Suprapubic skin (tissue), 4 donors: ENCODE measurements at places on chromosomes 2 and 18. TPM values are rescaled to one million over a fixed set of nuclear protein-coding genes. Genes with fewer than 3 reads are reported as not detected.

Gene RNU2-63P
- total RNA-seq = not detected

Gene RAB31
- total RNA-seq = 15.2 TPM

Gene TGFA
- total RNA-seq = 19.2 TPM

Gene CD8A
- not detected for total RNA-seq

Gene CIDEA
- 40.0 TPM for total RNA-seq

DNA sequence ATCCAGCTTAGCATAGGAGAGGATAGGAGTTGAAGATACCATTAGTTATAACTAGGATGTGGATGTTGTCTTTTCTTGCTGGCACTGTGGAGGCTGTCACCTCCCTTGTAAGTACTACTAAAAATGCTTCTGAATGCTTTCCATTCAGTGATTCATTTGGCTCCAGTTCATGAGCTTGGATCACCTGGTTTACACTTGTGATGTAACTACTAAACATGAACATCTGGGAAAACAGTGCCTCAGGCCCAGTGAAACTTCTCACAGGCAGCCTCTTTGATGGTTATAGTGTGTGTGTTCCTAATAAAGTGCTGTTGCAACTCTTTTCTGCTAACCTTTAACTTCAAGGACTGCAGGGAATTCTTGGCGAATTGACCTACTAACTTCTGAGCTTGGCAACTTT lies 13.0 kb upstream of the SLC9A2 start:
- no peak for DNase-seq

- DNase-seq = no peak
Measured at GRCh38 chr2:131030478-131030971, 62.7 kb downstream of the FAM168B start.

- DNase-seq = no peak
Measured at GRCh38 chr18:29892960-29893558, 1149.5 kb downstream of the DSC3 start.

DNA sequence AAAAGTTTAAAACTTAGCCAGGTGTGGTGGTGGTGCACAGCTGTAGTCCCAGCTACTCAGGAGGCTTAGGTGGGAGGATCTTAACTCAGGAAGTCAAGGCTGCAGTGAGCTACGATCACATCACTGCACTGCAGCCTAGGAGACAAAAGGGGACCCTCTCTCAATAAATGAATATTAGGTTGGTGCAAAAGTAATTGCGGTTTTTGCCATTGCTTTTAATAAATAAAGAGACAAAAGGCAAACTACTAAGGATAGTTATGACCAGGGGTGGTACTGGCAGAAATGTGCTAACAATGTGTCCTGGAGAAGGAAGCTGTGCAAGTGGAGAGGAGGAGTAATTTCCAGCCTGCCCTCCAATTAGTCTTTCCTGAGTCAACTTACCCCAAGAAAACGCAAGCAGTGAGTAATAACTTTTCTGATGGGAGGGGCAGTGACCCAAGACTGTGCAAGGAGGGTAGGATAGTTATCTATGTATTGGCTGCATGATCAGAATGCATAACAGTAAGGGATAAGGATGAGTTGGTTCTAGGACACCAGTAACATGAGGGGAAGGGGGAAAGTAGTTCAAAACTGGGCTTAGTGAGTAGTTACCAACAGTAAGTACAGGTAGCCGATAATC lies 1.5 kb downstream of the EXOC6B start:
- no peak for DNase-seq

DNA sequence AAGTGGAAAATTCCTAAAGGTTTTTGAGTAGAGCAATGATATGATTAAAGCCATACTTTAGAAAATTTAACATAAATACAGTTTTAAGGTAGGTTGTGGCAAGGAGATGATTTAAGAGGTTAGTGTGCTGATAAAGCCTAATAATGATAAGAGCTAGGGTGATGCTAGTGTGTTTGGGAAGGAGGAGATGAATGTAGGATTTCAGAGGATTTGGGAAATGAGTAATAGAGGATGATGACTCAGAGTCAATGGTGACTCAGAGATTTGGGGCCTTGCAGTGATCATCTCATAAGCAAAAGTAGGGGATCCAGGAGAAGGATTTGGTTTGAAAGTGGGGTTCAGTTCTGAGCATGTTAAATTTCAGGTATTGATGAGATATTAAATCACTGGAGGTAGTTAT lies 23.3 kb downstream of the STAMBP start:
- no peak for DNase-seq

- no peak for DNase-seq
Measured at GRCh38 chr2:72057308-72057707, 90.4 kb downstream of the CYP26B1 start.

DNA sequence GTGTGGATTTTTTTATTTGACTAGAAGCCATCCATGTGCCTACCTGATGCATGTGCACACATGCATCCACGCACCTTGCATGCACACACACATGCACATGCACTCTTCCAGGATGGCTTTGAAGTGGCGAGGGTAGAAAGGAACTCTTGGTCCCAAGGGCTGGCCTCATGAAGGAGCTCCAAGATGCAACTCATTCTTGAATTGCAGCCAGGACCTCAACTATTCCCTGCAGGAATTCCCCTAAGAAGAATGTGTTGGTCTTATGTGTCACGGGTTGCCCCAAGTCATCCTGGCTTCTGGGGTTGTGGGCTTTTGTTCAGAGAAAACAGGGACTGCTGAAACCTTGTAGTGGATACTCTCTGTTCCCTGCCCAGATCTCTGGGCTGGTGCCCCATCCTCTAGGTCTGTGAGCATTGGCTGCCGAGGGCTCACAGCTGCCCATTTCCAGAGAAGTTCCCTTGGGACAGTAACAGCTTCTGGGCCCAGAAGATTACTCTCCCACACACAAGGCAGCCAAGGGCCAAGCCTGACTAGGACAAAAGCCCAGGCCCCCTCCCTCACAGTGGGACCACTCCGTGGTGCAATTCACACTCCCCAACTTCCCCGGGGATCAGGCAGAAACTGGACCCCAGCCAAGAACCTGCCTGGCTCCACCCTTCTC lies 137.6 kb downstream of the COPS8 start:
- DNase-seq = no peak

GRCh38 chr2:219272356-219272755 lies 6.8 kb upstream of the DNAJB2 start:
- no peak for DNase-seq

GRCh38 chr18:62332964-62333695 lies 8.0 kb downstream of the TNFRSF11A start:
- no peak for DNase-seq

- DNase-seq = no peak
Measured at GRCh38 chr18:57864615-57865121, 61.6 kb upstream of the ATP8B1 start.

- DNase-seq = no peak
Measured at GRCh38 chr18:33959609-33960008, 265.1 kb downstream of the NOL4 start.

- DNase-seq = no peak
Measured at GRCh38 chr2:10083692-10084211, 3.5 kb upstream of the CYS1 start.
